ENCODE measurements at places on chromosomes 12 and 14.

- DNase-seq, result no peak
These were observed 40.2 kb upstream of the CCDC196 start for GRCh38 chr14:66445936-66446335.

- DNase-seq, result no peak
These were observed 14.4 kb downstream of the SPTLC2 start for GRCh38 chr14:77601846-77602619.

DNA sequence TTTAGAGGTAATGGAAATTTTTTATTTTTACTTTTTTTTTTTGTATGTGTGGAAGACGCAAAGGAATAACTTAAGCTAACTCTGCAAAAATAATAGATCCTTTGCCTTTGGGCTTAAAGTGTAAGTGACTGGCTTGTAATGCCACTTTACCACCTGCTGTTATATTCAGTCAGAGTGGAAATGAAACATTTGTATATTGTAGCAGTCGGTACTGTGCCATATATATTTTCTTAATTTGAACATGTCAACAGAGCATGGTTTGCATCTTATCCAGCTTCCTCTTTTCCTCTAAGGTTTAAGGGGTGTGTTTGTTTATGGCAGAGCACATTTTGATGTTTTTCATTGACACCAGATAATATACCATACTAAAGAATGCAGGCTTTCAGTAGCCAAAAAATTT is 176.6 kb downstream of the TRHDE start:
- DNase-seq, result no peak

DNA sequence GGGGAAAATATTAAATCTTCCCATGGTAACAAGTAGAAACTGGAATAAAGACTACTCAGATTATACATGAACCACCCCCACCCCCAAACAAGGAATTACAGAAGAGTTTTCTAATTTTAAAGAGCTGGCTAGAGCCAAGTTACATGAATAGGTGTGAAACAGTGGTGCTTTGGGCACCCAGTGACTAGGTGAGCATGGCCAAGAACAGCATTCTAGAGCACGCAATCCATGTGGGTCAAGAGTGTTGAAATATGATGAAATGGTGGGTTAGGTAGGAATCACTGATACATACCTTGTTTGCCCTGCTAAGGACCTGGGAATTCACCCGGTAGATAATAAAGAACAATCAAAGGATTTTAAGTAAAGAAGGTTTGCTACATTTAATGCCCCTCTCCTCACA is 118.1 kb upstream of the SLCO1C1 start:
- no peak for DNase-seq

DNA sequence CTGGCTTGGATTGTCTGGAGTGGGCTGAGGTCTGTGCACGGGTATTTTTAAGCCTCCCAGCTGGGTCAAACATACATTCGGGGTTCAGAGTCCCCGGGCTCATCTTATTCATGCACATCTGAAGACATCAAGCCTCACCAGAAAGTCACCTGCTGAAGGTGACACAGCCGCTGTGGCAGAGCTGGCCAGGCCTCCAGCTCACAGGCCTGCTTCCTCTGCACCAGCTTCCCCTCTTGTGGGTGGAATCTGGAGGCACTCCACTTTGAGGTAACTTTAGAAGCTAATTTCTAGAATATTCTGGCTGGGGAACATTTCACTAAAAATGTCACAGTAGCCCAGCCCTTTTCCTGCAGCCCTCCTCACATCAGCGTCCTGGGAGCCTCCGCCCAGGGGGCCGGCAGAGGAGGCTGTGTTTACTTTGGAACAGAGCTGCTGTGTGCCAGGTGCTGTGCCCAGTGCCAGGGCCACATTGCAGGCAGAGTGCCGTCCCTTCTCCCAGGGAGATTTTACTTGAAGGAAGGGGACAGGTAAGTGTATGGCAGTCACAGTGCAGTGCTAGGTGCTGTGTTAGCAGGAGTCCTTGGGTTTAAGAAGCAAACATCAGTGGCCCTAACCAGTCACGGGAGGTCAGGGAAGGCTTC is 62.2 kb downstream of the TSPAN11 start:
- DNase-seq, result no peak

DNA sequence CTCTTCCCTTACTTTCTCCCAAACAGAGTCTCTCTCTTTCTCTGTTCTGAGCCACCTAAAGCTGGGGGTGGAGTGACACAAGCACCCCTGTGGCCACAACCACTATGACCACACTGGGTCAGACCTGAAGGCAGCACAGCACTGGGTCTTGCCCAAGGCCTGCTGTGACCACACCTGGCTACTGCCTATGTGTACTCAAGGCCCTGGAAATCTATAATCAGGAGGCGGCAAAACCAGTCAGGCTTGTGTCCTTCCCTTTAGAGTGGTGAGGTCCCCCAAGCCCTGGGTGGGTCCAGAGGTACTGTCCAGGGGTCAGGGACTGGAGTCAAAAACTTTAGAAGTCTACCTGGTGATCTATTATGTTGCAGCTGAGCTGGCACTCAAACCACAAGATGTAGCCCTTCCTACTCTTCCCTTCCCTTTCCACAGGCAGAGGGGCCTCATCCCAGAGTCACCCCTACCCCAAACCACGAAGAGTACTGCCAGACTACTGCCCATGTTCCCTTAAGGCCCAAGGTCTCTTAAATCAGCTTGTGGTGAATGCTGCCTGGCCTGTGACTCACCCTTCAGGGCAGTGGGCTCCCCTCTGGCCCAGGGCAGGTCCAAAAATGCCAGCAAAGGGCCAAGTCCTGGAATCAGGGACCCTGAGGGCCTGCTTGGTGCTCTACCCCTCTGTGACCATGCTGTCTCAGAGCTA is 179.8 kb upstream of the DYRK2 start:
- DNase-seq, result no peak

DNA sequence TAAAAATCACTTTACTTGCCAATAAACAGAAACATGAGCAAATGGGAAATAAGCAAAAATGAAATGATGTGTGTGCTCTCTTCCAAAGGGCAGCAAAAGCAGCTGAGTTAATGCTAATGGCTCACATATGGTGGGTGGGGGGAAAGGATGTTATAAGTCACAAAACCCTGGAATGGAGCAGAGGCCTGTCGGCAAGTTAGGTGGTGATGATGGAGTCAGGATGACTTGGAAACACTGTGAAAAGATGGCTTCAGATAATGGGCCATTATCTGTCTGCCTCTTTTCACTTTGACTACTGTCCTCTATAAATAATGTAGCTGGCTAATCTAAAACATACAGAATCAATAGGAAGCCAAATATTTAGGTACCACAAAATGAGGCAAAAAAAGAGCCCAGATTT is 228.7 kb downstream of the APAF1 start:
- no peak for DNase-seq

- DNase-seq, result no peak
These were observed 49.9 kb downstream of the OTX2 start for GRCh38 chr14:56760164-56760914.

DNA sequence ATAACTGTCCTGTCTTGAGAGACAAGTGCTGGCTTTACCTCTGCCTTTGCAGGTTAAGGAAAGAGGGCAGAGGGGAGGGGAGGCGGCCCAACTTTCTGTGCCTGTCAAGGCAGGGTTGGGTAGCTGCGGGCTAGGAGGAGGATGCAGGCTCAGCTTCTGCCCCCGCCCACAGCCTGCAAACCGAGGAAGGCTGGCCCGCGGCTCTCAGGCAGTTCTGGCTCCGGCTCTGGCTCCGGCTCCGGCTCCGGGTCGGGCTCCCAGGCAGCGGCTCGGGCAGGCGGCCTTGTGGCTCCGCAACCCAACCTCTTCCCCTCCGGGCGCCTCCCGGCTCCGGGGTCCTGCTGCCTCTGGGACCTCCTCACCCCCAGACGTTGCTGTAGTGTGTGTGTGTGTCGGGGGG is 92.9 kb downstream of the TMEM30B start:
- DNase-seq, result no peak

- DNase-seq, result no peak
These were observed 371.2 kb downstream of the BCL11B start for GRCh38 chr14:98900798-98901197.

- DNase-seq, result no peak
These were observed 632.8 kb downstream of the DIO2 start for GRCh38 chr14:79578470-79578869.

DNA sequence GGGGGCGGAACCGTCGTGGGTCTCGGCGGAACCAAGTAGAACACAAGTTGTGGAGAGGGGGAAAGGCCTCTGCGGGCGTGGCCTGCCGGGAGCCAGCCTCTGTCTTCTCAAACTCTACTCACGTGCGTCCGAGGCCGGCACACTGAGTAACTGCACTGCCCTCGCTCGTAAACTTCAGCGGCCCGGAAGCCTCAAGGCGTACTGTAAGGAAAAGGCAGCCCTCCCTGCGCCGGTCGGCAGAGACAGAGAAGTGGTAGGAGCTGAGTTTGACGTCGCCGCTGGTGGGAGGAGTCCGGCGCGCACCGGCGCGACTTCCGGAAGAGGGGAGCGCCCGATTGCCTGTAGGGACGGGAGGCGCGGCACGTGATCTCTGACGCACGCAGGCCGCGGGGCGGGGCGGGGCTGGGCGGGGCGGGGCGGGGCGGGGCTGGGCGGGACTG is at the start of gene FBXO33:
Gene FBXO33 (minus strand): TSS at position 255 of the 440 bp plus-strand sequence. CDS start 271 bp downstream, outside the sequence.
- DNase-seq, result peak; percentile 92

DNA sequence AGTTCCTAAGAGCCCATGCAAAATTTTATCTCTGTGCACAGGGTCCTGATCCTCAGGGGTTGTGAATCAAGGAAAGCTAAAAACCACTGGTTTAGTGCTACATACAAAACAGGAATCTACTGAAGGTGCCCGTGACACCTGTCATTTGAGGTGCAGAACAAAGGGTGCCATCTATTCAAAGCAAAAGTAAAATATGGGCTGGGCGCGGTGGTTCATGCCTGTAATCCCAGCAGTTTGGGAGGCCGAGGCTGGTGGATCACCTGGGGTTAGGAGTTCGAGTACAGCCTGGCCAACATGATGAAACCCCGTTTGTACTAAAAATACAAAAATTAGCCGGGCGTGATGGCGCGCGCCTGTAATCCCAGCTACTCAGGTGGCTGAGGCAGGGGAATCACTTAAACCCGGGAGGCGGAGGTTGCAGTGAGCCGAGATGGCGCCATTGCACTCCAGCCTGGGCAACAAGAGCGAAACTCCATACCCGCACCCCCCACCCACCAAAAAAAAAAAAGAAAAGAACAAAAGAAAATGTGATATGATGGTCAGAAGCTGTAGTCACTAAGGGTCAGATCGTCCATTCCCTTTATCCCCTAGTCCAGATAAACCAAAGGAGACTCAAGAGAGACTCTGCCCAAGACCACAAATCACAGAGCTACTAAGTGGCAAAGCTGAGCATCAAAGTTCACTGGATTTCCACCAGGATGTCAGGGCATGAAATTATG is 3.4 kb downstream of the PPTC7 start:
- DNase-seq, result no peak

DNA sequence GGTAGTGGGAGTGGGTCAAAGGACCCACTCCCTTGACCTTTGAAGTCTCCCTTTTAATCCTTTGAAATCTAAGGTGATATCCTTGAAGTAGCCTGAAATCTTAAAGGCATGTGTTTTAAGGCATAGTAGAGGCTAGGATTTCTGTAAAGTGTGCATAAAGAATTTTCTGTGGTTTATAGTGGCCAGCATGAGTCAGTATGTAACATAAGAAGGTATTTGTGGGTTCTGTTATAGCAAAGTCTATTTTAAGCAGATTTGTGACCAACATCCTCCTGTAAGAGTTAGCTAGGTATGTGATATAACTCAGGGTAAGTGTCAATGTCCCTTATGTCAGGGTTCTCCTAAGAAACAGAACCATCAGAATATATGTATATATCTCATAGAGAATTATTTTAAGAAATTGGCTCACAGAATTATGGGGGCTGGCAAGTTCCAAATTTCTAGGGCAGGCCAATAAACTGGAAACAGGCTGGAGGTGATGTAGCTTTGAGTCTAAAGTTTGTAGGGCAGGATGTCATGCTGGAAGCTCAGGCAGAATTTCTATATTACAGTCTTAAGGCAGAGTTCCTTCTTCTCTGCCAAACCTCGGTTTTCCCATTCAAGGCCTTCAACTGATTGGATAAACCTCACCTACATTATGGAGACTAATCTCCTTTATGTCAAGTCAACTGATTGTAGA is 18.7 kb upstream of the EPYC start:
- no peak for DNase-seq

DNA sequence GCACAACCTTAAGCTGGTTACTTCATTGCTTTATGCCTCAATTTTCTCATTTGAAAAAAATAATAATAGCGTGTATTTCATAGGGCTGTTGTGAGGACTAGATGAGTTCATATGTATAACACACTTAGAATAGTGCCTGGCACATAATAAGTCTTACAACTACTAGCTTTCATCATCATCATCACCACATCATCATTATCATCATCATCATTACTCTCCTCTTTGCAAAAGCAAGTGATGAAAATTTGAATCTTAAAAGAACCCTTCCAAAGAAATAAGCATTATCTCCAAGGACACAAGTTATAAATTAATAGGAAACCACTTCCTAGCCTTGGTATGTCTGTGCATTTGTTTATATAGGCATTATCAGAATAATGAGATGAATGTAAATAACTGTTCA is 117.0 kb downstream of the ST8SIA1 start:
- no peak for DNase-seq

DNA sequence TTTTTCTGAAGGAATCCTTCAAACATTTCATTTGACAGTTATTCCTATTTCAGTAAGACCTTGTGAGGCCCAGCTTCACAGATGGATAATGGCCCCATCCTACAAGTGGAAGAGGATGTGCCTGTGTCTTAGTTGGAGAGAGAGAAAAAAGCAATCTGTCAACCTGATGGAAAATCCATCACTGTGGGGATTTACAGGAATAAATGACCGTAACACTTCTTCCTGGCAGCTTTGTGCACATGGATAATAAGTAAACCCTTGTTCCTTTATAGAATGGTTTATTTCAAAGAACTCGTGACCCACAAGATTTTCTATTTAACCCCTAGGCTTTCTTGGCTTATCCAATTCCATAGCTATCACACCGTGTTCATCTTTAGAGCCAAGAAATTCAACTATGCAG is 121.4 kb upstream of the PCED1B start:
- no peak for DNase-seq

DNA sequence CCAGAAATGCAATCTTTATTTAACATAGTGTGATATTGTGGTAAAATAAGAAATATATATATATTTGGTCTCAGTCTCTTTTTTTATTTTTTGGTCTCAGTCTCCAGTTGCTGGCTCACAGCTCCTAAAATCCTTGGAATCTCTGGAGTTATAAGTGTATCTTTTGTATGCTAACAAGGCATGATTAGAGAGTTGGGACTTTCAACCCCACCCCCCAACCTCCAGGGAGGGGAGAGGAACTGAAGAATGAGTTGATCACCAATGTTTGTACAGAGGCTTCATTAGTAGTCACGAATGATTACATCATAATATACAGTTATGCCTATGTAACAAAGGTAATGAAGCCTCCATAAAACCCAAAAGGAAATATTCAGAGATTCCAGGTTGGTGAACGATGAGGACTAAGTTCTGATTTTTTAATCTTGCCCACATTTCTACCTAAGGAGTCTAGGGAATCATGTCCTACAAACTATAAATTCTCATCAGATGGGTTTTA is 22.8 kb upstream of the LALBA start:
- no peak for DNase-seq
